ENCODE measurements at places on chromosomes 13 and 19. TPM values are rescaled to one million over a fixed set of nuclear protein-coding genes. Genes with fewer than 3 reads are reported as not detected.

GRCh38 chr13:112653071-112653470, 36.8 kb upstream of the ATP11A start:
- no peak for DNase-seq

DNA sequence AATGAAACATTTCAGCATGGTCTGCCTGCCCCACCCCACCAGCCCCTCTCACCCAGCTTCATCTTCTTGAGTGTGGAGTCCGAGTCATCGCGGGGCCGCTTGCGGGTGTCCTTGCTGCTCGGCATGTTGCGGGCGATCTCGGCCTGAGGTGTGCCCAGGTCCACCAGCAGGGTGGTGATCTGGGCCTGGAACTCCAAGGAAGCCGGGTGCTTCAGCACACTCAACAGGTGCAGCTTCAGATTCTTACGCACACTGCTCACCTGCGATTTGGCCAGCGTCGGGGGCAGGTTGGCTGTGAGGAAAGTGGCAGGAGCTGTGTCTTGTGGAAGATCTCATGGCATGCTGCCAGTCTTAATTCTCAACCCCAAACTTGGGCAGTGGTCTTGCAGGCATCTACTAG, 20.7 kb downstream of the SYMPK start:
- DNase-seq = no peak

DNA sequence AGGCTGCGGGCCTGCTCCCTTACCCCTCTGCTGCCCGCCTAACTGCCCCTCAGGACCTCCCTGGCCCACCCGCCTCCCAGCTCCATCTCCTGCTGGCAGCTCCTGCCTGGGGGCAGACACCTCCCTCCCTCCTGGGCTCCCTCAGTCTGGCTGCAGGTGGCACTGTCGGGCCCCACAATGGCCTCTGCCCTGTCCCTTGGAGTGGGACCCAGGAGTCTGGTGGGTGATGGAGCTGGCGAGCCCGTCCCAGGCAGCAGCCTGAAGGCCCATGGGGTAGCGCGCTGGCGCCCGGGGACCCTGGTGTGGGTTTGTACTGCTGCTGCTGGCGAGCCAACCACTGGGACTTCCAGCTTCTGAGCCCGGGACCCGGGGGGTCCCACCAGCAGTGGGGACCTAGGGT, 83.6 kb downstream of the KDM4B start:
- DNase-seq = no peak

DNA sequence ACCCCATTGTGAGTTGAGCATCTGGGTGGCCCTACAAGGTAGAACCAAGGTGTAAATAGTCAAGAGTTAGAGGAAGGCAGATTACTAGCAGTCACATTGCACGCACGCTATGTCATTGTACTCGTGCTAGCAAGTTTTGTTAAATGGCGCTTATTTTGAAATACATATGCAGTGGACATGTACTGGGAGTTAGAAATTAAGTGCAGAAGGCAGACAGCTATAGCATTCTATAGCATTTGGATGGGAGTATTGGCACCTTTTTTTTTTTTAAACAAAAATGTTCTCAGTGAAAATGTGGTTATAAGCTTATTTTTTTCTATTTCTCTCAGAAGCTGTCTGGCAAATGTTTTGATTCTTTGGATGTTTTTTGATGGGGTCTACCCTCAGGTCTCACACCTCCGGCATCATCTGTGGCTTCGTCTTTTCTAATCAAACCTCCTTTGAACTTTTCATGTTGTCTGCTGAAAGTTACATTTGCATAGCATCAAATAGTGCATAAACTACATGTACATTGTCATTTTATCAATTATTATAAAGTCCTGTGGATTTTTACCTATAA, 68.1 kb downstream of the ARHGEF7 start:
- no peak for DNase-seq

- DNase-seq = no peak
Observed at GRCh38 chr13:114078461-114079451, 53.7 kb downstream of the RASA3 start.

RPS28 gene
- total RNA-seq = 202 TPM

ONECUT3 gene
- not detected for total RNA-seq

All from dermis microvascular lymphatic vessel endothelial cell (primary cell).